Fibroblast of skin of left biceps (primary cell): ENCODE measurements at places on chromosomes 6 and 20.

DNA sequence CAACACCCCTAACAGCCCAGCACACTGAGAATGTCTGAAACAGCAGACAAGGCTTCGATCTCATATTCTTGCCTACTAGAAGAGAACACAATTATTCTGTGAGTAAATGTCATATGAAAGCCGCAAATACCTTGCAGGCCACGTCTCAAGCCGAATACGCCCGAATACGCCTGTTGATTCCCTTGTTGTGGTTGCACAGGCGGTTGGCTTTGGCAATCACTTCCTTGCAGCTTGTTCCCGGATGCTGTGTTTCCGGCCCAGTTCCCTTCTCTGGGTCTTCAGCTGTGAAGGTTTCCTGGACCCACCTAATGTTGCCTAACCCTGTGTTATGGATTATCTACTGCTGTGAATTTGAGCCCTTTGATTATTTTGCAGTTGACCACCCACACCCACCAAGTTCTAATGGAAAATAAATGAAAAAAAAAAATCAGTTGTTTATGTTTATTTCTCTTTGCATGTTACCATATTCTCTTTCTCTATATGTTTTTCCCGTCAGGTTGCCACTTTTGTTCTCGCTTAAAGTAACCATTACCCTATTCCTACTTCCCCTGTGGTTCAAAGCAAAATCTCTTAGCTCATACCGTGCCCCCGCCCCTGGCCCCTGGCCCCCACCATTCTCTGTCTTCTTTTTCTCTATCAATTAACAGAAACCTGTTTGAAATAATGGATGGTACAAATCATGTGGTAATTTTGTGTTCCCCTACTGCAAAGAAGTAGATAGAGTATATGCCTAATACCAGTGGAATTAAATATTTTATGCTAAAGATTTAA is 172.4 kb downstream of the ADGB start:
- no peak for DNase-seq

DNA sequence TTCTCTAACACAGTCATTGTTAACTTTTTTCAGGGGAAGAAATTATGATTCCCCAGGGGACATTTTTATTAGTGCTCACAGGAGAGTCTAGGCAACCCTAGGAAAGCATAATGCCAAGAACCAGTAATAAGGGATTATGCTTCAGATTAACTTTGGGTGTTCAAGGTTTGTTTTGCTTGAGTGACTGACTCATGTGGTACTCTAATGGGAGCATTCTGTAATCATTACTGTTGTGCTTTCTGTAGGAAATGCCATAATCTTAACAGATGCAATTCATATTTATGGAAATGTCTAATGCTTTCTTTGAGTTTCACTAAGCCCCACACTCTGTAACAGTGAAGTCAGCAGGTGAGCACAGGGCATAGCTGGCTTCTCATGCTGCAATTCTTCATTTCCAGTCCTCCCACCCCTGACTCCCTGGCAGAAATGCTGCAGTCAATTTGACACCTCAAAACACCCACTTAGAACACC is 263.4 kb upstream of the MAN1A1 start:
- no peak for DNase-seq

DNA sequence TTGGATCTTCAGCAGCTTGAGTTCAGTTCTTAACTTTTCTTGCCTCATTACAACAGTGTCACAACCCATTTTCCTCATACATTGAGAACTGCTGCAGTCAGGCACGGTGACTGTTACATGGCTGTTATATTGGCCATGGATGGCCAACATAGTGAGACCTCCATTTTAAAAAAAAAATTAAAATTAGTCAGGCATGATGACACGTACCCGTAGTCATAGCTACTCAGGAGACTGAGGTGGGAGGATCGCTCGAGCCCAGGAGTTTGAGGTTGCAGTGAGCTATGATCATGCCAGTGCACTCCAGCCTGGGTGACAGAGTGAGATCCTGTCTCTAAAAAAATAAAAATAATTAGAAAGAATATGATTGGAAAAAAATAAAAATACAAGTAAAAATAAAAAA is 9.9 kb upstream of the MMP24 start:
- no peak for DNase-seq

GRCh38 chr20:54229566-54230160 is 21.8 kb downstream of the PFDN4 start:
- DNase-seq: no peak

GRCh38 chr20:5065879-5066383 is 53.8 kb downstream of the PCNA start:
- peak; percentile 18 for DNase-seq

DNA sequence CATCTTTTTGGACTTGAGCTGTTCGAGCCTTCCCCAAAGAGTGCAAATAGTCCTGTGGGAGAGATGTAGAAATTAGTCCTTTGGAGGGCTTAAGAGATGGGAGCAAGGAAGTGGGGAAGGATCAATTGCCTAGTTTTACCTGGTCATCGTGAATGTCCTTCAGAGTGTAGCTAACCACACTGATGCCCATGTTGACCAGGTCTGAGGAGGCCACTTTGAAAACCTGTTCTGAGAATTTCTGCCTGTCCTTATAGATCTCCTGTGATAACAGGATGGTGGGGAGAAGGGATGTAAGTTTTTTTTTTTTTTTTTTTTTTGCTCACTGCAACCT is 2.0 kb downstream of the FLOT1 start:
- DNase-seq: no peak

DNA sequence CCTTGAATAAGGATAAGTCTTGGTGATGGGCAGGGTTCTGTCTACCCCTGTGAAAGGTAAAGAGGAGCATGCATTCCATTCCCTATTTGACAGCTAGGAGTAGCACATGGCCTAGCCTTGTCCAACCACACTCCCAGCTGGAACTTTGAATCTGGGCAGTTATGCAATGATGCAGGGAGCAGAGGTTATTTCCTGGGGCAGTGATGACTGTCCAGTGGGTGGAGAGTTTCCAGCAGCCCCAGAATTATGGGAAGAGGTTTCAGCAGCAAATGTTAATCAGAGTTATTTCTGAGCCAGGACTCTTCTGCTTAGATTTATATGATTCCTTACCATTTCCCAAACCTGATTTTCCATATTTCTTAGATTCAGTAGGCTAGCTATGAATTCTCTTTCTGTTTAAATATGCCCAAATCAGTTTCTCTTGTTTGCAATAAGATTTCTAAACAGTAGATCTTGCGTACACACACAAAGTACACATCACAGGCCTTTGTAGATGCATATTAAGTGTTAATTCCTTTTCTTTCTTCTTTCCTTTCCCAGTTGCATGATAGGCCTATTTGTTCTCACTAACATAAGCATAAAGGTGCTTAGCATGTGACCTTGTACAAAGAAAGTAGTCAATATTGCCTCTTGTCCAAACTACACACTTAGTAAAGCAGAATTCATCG is 17.3 kb upstream of the TXLNB start:
- no peak for DNase-seq
